ENCODE measurements at places on chromosomes 2 and 18. TPM values are rescaled to one million over a fixed set of nuclear protein-coding genes. Genes with fewer than 3 reads are reported as not detected.

DNA sequence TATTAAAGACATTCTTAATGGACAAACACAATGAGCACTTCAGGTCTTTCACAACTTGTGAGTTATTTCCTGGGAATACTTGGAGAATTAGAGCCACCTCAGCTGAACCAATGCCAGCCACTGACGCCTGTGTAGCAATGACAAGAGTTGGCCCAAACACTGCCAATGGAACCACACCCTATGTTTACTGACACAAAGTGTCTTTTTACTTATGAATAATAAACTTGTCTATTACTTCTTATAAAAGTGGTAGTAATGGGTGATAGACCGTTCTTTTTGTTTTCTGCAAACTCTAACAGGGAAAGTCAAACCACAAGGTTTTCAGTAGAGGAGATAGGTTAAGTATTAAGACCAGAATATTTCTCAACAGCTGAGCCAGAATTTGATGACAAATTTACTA, 12.5 kb upstream of the CHAC2 start:
- no peak for DNase-seq

Gene FEV
- total RNA-seq = not detected

- DNase-seq = no peak
Observed at GRCh38 chr2:172859581-172860335, 124.1 kb downstream of the RAPGEF4 start.

DNA sequence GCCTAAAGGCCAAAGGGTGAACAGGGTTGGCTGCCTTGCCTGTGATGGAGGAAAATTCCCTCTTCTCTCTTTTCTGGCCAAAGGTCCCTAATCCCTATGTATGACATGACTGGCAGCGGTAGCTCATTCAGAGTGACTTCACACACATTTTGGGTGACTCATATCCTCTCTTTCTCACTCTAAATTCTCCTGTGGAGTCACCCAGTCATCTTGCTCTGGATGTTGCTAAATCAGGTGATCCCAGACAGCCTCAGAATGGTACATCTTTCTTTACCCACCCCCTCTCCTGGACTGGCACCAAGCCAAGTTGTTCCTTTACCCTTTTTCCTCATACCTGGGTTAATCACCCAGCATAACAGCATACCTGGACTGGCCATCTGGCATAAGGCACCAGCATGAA, 77.2 kb downstream of the NEURL3 start:
- no peak for DNase-seq
